ENCODE measurements at places on chromosomes 4 and X. TPM values are rescaled to one million over a fixed set of nuclear protein-coding genes. Genes with fewer than 3 reads are reported as not detected.

Gene CTAG2
- not detected for total RNA-seq

Gene AKAP14
- total RNA-seq: not detected

Gene USP17L25
- total RNA-seq: not detected

Gene ARL9
- 0.14 TPM for total RNA-seq

Gene DCLK2
- total RNA-seq: 3.9 TPM

Gene MAGEB2
- not detected for total RNA-seq

Gene TRAM1L1
- total RNA-seq: 0.57 TPM

Gene ARMCX5
- 16.2 TPM for total RNA-seq

Gene TRPC5OS
- total RNA-seq: not detected

Gene LRCH2
- 9.2 TPM for total RNA-seq

Gene DMRTC1
- not detected for total RNA-seq

Data from thoracic aorta endothelial cell (primary cell).